ENCODE measurements at places on chromosomes 13 and 19.

GRCh38 chr19:611481-611868 lies 21.8 kb downstream of the HCN2 start:
- peak; percentile 95 for DNase-seq

GRCh38 chr13:30164146-30164545 lies 143.2 kb downstream of the KATNAL1 start:
- no peak for DNase-seq

DNA sequence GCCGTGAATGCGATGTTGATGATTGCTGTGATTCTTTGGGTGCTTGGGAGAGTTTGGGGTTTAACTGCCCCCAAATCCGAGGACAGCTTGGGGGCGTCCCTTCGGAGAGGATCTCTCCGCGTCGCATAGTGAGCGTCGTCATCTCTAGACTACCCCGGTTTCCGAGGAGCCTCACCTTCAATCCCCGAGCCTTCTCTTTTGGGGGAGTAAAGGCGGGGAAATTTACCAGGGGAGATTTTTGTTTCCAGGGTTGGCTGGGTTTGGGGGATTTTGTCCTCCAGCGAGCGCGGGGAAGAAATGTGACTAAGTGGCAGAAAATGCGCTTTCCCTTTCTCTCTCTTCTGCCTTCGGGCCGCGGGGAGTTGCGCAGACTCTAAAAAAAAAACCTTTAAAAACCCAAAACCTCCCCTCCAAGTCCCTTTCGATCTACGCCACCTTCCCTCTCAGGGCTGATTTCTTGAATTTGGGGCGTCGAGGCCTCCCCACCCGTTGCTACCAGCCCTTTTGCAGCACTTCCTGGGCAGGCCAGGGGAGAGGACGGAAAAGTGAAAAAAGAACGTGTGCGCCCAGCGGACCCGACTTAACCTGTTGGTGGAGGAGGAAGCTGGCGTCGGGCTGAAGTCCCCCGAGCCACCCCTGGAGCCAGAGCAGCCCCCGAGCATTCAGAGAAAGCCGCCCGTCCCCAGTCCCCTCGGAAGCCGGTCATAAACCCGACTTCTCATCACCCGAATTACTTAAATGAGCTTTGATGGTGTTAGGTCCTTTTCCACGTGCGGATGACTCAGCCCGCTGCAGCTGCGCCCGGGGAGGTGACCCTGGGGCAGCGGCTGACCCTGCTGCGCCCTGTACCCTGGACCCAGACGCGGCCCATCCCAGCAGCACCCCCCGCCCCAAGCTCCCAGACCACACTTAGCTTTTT lies 17.7 kb downstream of the NFIX start:
- no peak for DNase-seq

GRCh38 chr19:5330307-5330720 lies 10.3 kb downstream of the PTPRS start:
- no peak for DNase-seq

GRCh38 chr13:40660692-40661091 lies 5.7 kb downstream of the FOXO1 start:
- DNase-seq: no peak

- no peak for DNase-seq
Observed at GRCh38 chr19:810077-810855, 11.5 kb downstream of the PLPPR3 start.

DNA sequence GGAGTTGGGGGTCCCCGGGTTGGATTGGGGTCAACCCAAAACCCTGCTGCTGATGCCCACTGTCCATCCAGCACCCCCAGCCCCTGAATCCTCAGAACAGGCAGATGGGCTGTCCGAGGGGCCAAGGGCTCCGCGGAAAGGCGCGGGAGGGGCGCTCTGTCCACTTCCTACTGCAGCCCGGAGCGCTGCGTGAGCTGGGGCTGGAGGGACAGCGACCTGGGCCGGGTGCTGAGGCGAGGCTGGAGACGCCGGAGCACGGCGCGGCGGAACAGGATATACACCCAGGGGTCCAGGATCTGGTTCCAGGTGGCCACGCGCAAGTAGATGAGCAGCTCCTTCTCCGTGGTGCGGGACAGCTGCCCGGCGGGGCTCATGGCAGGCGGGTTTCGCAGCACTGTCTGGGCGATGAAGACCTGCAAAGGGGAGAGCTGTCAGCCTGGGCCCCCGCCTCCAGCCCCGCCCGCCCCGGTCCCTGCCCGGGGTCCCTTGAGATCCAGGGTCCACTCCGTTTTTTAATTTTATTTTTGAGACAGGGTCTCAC lies 10.3 kb downstream of the GIPC3 start:
- no peak for DNase-seq

DNA sequence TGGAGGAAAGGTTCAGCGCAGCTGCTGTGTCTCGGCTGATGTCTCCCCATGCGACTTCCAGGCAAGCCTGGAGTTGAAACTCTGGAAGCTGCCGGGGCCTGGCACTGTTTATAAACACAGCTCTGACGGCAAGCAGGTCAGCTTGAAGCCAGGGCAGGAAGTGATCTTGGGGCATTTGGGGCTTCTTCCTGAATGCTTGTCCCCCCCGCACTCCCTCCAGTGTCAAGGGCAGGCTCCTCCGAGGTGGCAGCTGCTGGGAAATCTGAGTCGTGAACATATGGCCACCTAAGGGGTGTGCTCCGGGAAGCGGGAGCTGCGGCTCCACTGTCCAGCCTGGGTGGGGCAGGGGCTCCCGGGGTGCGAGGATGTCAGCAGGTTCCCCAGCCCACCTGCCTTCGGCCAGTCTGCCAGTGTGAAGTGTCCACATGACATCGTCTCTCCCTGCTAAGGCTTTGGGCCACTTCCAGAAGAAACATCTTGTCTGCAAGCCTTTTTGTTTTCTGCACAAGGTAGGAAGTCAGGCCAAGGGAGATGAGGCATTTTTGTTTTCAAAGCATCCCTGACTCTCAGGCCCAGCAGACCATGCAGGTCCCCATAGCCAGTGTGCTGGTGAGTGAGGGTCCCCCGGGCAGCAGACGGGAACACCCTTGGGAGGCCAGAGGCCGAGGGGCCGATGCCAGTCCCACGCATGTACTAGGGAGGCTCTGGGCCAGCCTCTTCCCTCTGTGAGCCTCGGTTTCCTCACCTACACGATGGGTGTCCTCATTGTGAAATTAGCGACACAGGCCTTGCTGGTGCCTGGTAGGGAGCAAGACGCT lies 2.7 kb downstream of the PIAS4 start:
- no peak for DNase-seq

- no peak for DNase-seq
Observed at GRCh38 chr19:7746903-7747884, at the start of gene CD209. Gene CD209, minus strand, starts transcription at chr19:7747534. Its CDS starts 23 bp downstream, at chr19:7747511.

GRCh38 chr19:49182848-49183375 lies 25.3 kb downstream of the TRPM4 start:
- no peak for DNase-seq

DNA sequence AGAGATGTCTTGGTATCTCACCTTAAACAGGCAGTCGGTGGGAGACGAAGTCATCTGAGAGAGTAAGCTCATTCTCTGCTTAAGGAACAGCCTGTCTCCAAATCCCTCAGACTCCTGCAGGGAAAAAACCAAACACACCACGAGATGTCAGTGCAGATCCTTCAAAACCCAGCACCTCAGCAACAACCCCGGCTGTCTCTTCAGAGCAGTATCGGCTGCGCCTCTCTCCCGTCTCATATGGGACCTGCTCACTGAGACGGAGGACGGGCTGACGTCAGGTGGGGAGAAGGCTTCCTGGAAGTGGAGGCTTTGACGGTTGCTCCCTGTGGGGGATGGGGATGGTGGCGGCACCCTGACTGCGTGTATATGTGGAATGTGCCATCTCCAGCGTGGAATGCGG lies 43.6 kb downstream of the ANKRD27 start:
- DNase-seq: no peak

GRCh38 chr19:4768934-4769777 lies 22.4 kb upstream of the FEM1A start:
- DNase-seq: peak; percentile 67

- DNase-seq: no peak
Observed at GRCh38 chr19:47094557-47095475, 18.8 kb downstream of the ZC3H4 start.

DNA sequence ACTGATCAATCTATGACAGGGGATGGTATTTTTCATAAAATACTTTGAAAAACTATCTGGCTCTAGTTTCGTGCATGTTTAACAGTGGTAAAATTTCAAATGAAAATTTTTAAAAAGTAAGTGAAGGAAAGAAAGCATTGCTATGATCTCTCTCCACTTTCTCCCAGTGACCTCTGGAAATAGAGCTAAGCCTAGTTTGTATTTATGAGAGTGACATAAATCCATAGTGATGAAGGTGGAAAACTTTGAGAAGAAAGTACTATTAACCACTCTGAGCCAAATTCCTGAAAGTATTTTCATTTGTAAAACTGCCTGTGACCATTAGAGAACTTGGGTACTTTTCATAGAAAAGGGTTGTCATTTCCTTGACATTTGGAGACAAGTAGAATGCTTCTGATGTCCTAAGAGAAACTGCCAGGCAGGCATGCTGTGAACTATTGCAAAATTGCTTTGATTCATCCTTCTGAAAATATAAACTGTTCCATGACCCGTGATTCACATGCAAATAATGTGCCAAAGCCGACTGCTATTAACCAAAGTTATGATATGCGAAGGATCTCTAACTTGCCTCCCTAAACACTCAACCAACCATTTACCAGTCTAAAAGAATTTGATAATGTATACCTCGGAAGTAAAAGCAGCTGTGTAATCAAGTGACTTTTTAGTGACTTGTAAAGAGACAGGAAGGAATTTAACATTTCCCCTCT lies 133.2 kb downstream of the VWA8 start:
- peak; percentile 88 for DNase-seq

DNA sequence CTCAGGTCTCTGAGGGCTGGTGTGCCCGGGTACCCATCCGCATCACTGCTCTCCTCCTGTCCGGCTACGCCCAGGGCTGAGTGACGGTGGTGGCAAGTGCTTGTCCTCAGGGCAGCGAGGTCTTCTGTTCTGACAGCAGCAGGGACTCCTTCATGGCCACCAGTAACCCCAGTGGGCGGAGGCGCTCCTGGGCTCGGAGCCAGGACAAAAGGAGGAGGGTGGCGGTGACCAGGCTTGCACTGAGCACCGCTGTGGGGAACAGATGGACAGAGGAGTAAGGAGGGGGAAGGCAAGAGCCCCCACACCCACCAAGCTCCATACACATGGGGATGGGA lies 5.8 kb downstream of the CD320 start:
- DNase-seq: no peak

DNA sequence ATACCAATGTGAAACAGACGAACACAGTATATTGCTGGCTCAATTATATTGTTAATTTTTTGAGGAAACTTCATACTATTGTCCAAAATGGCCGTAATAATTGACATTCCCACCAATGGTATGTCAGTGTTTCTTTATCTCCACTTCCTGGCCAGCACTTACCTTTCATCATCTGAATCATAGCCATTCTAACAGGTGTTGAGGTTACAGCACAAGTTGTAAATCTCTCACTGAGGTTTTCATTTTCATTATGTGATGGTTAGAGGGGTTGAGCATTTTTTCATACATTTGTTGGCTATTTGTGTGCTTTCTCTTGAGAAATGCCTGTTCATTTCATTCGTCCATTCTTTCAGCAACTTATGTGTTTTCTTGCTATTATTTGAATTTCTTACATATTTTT lies 824.0 kb downstream of the UQCRFS1 start:
- DNase-seq: no peak

DNA sequence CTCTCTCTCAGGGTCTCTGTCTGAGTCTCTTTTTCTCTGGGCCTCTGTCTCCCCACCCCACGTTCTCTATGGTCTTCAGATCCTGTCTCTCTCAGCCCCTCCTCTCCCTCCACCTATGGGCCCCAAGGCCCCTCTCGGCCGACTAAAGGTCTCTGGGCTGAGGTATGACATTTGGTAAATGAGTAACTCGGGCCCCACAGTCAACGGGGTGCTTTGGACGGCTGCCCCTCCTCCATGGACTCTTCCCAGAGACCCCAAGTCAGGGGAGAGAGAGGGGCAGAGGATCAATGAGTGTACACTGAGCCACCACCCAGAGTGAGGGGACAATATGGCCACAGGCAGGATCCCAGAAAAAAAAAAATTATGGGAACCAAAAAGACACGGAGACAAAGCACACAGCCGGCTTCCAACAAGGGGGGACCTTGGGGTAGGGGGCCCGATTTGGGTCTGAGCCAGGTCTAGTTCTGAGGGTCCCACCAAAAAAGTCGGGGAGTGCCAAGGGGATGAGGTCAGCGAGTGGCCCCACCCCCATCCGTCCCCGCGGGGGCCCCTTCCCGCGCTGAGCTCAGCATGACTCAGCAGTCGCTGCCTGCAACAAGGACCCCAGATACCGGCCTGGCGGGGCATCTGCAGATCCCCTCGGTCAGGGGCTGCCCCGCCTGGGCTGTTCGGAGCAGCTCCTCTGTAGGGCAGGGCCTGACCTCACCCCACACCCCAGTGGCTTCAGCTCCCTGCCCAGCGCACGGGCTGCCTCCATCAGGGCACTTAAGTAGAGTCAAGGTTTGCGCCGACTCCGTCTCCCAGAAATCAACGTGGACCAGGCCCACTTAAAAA lies 1.5 kb upstream of the FTL start:
- DNase-seq: no peak

GRCh38 chr13:49357694-49358093 lies 86.2 kb downstream of the CAB39L start:
- no peak for DNase-seq
